ENCODE measurements at places on chromosomes 6 and 20.

DNA sequence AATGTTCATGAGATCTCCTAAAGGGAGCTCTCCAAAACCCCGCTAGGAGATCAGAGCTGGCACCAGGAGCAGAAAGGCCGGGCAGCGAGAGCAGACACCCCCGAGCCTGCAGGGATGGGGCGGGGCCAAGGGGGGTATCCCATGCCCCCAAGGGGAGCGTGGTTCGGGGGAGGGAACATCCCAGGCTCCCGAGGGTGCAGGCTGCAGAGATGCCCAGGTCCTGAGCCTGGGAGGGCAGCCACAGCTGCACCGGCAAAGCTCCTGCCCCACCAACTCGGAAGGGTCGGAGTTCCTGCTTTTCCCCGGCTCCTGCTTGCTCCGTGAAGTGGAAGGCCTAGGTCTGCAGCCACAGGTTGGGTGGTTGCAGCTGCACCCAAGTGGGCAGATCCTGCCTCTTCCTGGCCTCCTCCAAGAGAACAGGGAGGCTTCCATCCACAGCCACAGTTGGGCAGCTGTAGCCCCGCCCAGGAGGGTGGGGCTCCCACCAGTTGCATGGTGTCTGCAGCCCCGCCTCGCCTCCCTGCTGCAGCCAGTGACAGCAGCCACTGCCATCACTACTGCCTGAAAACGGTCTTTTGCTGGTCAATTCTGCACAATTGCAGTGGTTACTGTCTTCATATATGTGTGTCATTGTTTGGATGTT, 13.4 kb upstream of the GMNN start:
- no peak for DNase-seq

- no peak for DNase-seq
These were observed 44.6 kb downstream of the TAF4 start for GRCh38 chr20:62020935-62021701.

DNA sequence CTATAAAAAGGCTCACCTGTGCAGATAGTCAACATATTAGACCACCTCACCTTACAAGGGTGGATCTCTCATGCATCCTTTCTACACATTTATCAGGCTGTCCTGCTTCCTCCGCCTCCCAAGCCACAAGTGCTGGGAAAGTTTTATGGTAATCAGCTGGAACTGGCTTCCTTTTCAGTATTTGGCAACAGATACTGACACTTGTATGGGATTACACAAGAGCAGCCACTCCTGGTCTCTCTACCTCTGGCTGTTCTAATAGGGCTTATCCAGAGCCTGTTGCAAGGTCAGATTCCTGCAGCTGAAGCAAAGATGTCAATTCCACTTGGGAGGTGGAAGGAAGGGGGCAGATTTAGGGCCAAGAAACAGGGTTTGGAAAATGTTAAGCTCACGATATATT, 503 bp upstream of the GPLD1 start:
- DNase-seq: no peak

GRCh38 chr20:48632825-48633619, 194.8 kb downstream of the PREX1 start:
- DNase-seq: no peak

GRCh38 chr20:35120012-35120701, 27.0 kb downstream of the EDEM2 start:
- no peak for DNase-seq

- DNase-seq: no peak
These were observed 26.5 kb downstream of the FYN start for GRCh38 chr6:111846492-111847409.

DNA sequence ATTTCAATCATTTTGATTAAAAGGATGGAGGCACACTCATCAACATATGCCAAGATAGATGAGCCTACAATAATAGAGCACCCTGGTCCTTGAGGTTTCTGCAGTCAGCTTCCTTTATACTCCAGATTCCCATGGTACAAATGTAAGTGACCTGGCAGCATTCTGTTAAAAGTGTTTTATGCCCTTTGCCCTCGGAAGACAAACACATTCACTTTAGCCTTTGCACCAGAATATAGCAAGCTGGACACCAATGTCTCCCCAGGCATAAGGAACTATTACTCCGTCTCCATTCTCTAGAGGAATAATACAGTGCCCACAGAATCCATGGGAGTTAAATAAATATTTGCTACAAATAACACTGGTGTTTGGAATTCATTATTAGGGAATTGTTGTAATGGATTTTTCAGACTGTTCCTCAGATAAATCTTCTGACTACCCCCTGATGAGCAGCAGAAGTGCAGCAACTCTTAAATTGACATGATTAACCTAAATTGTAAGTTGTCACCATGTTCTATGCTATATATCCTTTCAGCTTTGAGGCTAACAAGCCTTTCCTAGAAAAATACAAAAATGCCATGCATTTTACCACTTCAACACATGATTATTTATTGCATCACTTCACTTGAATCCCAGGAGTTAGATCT, 340.2 kb downstream of the TBC1D32 start:
- DNase-seq: no peak

- DNase-seq: no peak
These were observed 46.3 kb upstream of the SMIM28 start for GRCh38 chr6:138331444-138331843.

GRCh38 chr6:85126485-85127167, 323.3 kb upstream of the NT5E start:
- DNase-seq: no peak

DNA sequence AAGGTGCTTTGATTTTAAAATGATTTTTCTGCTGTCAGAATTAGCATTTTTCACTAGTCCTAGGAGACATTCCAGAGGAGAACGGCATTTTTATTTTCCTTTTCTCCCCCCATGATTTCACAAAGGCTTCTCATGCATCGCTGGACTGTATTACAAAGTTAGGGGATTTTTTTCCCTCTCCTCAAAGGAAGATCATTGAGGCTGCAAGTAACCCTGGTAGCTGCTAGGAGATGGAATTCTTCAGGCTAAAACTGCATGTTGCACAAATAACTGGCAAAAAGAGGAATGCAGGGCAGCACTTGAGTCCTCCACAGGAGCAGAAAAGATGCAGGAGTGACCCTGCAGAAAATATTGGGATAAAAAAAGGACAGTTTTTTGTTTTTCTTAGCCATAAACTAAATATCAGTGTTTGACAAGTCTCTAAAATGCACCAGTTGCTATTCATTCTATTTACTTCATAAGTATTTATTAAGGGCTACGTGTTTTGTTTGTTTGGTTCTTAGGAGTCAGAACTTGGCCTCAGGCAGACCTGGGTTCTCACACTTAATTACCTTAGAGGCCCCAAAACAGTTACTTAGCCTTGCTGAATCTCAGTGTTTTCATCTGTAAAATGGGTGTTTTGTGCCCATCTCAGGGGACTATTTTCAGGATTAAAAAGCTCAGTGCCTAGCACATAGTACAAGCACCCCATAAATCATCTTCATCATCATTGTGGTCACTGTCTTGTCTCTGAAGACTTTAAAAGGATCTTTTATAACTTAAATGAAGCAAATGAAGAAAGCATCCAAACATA, 144.5 kb upstream of the ID4 start:
- DNase-seq: no peak

DNA sequence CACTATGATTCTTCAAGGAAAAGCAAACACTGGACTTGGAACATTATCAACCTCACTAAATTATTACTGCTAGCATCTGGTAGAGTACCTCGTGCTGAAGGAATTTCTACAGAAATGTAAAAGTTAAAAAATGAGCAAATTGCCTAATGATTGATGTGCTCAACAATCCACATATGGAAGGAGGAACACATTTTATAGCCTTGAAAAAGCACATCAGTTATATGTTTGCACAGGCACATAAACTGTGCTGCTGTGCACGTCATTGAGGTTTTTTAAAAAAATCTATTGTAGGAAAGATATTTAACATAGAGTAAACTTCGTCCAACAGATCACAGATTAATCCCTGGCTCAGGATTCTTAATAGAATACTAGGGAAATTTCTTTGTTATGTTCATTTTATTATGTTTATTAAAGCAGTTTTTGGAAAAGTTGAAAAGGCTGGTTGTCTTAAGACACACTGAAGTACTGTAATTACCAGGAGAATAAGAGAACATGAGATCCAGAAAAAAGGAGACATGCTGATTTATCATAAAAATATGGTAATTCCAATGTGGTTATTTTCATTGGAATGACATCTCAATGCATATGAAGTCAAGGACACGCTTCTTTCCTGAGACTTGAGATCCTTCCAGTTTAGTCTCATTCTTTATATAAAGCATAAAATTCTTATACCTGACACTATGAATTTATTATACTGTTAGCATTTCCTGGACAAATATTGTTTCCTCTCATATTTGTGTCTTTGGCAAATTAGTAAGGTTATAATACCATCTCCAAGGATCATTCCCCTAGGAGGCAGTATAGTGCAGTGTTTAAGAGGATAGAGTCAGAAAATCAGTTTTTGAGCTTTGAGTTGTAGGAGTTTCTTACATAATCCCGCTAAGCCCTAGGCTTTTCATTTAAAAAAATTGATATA, 511.1 kb downstream of the TENT5A start:
- DNase-seq: no peak

DNA sequence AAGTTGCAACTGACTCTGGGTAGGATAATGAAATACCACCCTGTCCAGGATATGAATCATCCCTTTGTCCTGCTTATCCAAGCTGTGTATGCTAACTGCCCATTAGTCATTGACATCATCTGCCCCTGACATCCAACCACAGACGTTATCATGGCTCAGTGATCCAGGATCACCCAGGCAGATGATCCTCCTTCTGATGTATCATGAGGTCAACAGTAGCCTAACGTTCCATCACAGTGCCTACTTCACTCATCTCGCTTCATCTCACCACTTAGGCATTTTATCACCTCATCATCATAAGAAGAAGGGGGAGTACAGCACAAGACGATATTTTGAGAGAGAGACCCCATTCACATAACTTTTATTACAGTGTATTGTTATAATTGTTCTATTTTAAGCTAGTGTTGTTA, 13.4 kb upstream of the BTN3A2 start:
- no peak for DNase-seq

DNA sequence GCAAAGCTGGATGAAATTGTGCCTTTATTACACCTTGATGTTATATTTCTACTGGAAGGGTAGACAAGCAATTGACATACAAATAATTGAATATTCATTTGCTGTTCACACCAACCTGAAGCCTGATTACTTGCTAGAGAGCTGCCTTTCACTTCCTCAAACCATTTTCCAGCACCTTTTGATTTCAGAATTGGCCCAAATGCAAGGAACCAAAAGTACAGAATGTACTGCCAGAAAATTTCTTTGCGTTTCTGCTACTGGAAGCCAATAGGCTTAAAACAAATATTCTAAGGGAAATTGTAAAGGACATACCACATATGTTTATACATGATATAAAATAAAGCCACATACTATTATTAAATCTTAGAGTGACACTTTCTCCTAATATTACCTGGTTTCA, 94.5 kb downstream of the RFPL4B start:
- DNase-seq: no peak

DNA sequence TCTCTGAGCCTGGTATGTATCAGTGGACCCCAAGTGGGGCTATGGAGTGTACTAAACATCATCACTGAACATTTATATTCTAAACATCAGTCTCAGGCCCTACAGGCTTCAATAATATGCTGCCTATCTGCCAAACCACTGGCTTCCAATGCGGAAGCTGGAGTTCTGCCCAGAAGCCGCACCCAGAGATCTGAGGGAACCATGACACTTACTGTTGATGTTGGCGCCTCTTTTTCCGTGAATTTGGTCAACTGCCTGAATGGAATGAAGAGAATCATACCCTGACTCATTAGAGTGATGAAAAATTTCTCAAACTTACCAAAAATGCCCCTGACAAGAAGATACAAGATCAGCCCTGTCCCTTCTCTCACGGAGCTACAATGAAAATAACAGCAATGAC, 66.2 kb downstream of the SLC22A23 start:
- no peak for DNase-seq

GRCh38 chr6:156260815-156261214, 516.4 kb upstream of the ARID1B start:
- no peak for DNase-seq

GRCh38 chr6:102961902-102962301, 1568.4 kb downstream of the GRIK2 start:
- no peak for DNase-seq

DNA sequence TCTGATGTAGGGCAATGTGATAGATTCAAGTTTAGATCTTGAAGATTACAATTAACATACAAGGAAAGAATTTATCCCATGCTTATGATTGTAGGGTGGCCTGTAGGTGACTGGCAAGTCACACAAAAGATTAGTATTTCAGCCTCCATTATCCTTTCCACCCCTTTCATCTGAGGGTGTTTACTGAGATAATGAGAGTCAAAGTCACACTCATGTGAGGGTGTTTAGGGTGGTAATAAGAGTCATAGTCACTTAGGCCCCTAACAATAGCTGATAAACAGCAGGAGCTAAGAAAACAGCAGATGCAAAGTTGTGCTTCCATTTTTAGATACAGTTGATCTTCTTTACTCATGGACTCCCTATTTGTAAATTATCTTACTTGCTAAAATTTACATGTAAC, 11.4 kb downstream of the FAM184A start:
- no peak for DNase-seq

DNA sequence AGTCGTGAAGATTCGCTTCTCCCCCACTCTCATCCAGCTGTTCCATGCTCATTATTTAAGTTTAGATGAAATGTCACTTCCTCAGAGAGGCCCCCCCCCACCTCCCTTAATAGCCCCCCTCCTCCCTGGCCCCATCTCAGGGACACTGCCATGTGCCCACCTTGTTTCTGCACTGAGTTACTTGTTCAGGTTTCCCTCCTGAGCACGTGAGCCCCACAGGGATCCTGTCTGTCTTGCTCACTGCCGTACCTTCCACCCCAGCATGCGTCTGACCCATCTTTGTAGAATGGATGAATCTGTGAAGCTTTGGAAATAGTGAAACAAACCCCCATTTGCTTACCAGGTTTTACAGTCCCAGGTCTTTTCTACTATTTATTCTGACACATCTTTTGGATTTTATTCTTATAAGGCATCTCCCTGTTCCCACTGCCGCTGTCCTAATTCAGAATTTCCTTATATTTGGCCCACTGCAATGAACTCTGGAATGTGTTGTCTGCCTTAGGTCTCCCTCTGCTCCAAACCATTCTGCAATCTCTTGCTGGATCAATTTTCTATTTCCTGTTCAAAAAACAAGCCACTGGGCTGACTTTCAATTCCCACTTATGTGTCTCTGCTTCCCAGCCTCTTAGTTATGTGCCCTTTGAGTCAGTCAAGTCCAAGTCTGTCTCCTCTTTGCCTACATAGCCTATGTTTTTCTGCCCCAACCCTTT, 136.5 kb upstream of the ECI2 start:
- no peak for DNase-seq

DNA sequence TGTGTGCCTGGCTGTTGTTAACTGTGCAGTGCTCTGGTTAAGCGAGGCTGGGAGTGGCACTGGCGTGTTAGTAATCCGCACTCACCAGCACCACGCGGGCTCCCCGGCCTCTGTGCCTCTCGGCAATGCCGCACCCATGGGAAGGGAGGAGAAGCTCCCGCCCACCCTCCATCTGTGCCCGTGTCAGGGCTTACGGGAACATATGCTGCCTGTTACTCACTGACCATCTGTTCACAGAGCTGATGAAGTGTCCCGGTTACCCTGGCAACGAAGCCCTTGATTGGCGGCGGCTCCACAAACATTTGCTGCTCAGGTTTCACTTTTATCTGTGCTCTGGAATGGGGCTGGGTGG, 114.7 kb downstream of the PSMB1 start:
- no peak for DNase-seq

Data from activated CD4-positive, CD25-positive, alpha-beta regulatory T cell treated with anti-CD3 and anti-CD28 coated beads, Interleukin-2, amount 50 U/mL, for 72 hours (primary cell).